ENCODE measurements at places on chromosomes 11 and 22.

- H3K4me1 ChIP-seq: no peaks in the 10 kb centered on the region
- no peaks in the 10 kb centered on the region for H3K36me3 ChIP-seq
- no peak for DNase-seq
Measured at GRCh38 chr11:113198972-113199661, 115.3 kb upstream of the TTC12 start.

GRCh38 chr22:29701155-29701999 is 18.4 kb upstream of the CABP7 start:
- DNase-seq: no peak
- H3K36me3 ChIP-seq: no peaks in the 10 kb centered on the region
- H3K27ac ChIP-seq: no peak overlapping the region
- no peaks in the 10 kb centered on the region for H3K27me3 ChIP-seq
- H3K4me1 ChIP-seq: no peaks in the 10 kb centered on the region
- no peak overlapping the region for H3K4me3 ChIP-seq

DNA sequence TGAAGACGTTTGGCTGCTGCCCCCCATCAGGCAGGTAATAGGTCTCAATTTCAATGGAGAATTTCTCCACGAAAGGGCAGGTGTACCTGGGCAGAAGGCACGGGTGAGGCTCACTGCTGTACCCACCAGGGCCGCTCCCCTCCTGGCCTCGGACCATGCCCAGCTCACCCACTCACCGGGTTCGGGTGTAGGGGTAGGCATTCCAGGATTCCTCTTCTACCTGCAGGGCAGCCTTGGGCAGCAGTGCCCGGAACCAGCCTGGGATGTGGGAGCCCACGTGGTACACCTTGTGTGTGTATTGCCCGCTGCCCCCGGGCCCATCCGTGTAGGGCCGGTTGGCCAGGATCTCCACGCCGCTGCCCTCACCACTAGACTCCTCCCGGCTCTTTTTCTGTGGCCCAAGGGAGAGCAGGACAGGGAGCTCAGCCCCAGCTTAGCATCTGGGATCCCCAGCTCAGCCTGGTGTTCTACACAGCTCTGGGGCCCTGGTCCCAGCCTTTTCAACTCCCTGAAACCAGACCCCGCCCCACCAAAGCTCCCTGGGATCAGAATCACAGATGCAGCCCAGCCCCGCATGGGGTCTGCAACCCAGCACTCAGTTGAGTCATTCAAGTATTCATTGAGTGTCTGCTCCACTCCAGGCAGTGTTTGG is 2.7 kb downstream of the PITPNM1 start:
- H3K27me3 ChIP-seq: peaks cover 64% of the 10 kb centered on the region
- no peak for DNase-seq
- H3K4me3 ChIP-seq: no peak overlapping the region
- H3K27ac ChIP-seq: no peak overlapping the region

GRCh38 chr11:8956860-8957259 is 7.4 kb downstream of the TMEM9B start:
- no peak overlapping the region for H3K4me3 ChIP-seq
- H3K36me3 ChIP-seq: no peaks in the 10 kb centered on the region
- no peaks in the 10 kb centered on the region for H3K27me3 ChIP-seq
- no peaks in the 10 kb centered on the region for H3K4me1 ChIP-seq
- no peak for DNase-seq
- no peak overlapping the region for H3K27ac ChIP-seq

- H3K4me3 ChIP-seq: no peak overlapping the region
- DNase-seq: no peak
- no peaks in the 10 kb centered on the region for H3K4me1 ChIP-seq
- H3K27me3 ChIP-seq: no peaks in the 10 kb centered on the region
Measured at GRCh38 chr11:131580476-131580875, 210.1 kb downstream of the NTM start.

DNA sequence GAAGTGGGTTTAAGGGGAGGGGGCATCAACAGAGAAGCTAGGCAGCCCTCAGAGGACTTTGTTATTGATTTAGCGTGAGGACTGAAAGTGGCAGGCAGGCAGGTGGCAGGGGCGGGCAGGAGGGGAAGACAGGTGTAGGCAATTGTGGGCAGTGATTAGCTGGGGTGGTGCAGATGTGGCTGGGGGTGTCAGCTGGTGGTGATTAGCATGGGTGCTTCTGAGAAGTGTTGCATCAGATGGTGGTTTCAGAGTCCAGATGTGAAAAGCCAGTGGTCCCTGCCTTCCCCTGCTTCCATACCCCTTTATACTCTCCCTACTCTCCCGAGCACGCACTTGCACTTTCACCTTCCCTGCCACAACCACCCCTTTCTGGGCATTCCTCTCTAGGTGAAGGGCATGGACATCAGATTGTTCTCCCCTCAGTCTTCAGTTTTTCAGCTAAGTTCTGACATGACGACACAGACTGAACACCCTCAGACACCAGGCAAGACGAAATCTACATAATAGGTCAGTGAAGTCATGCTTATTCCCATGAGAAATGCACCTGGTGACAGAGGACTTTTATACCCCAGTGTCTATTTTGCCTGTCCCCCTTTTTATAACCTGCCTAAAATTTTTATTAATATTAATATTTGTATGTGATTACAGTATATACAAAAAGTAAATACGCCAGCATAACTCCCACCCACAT is 435.7 kb upstream of the CADM1 start:
- H3K36me3 ChIP-seq: no peaks in the 10 kb centered on the region
- DNase-seq: peak; percentile 72
- H3K4me3 ChIP-seq: peak overlapping the region; percentile 32
- H3K4me1 ChIP-seq: peaks cover 10% of the 10 kb centered on the region

DNA sequence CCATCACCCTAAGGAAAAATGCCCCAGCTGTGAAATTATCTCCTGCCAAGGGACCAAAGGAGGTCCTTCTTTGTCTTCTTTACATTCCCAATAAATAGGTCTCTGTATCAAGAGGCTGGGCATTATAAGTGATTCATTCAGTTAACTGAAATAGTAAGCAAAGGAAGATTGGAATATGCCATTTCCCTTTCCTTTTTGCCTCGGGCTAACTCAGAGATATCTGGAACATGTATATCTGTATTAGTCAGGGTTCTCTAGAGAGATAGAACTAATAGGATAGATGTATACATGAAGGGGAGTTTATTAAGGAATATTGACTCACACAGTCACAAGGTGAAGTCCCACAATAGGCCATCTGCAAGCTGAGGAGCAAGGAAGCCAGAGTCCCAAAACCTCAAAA is 15.3 kb upstream of the CWF19L2 start:
- H3K4me1 ChIP-seq: peaks cover 2% of the 10 kb centered on the region
- no peak overlapping the region for H3K27ac ChIP-seq
- no peaks in the 10 kb centered on the region for H3K27me3 ChIP-seq
- no peaks in the 10 kb centered on the region for H3K36me3 ChIP-seq
- no peak for DNase-seq

- no peaks in the 10 kb centered on the region for H3K27me3 ChIP-seq
Measured at GRCh38 chr11:11396301-11397035, 43.4 kb upstream of the CSNK2A3 start.

GRCh38 chr11:93801366-93801765 is 17.3 kb downstream of the MED17 start:
- no peak for DNase-seq
- H3K27ac ChIP-seq: no peak overlapping the region
- no peaks in the 10 kb centered on the region for H3K4me1 ChIP-seq
- H3K4me3 ChIP-seq: no peak overlapping the region

- no peak overlapping the region for H3K27ac ChIP-seq
- no peak for DNase-seq
- H3K4me3 ChIP-seq: peak overlapping the region; percentile 34
- no peaks in the 10 kb centered on the region for H3K36me3 ChIP-seq
- peaks cover 29% of the 10 kb centered on the region for H3K27me3 ChIP-seq
- H3K4me1 ChIP-seq: peaks cover 12% of the 10 kb centered on the region
Measured at GRCh38 chr11:63919267-63920125, 2.5 kb upstream of the RCOR2 start.

- no peaks in the 10 kb centered on the region for H3K27me3 ChIP-seq
- H3K36me3 ChIP-seq: no peaks in the 10 kb centered on the region
- no peak overlapping the region for H3K4me3 ChIP-seq
- no peak for DNase-seq
- H3K27ac ChIP-seq: no peak overlapping the region
Measured at GRCh38 chr11:25838918-25839625, 492.9 kb upstream of the ANO3 start.

- no peak for DNase-seq
- no peaks in the 10 kb centered on the region for H3K4me1 ChIP-seq
Measured at GRCh38 chr11:117510646-117511045, 183.0 kb downstream of the CEP164 start.

GRCh38 chr22:29972121-29972520 is 89.1 kb downstream of the MTMR3 start:
- no peak overlapping the region for H3K4me3 ChIP-seq
- no peaks in the 10 kb centered on the region for H3K36me3 ChIP-seq
- H3K4me1 ChIP-seq: no peaks in the 10 kb centered on the region

DNA sequence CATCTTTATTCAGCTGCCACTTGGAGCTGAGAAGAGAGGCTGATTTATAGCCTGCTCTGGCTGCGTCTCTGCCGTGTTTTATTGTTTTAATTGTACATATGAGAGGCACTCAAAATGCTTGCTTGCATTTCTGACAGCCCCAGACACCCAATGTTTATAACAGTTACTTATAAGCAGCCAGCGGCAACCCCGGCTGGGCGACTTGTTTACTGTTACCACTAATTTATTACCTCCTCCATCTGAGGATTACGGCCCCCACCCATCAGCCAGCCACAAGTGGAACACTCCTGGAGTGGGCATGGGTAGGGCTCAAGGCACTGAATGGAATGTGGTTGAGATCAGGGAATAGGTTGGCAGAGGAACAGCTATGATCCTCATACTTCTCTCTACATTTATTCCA is 61.2 kb downstream of the CLPB start:
- H3K27ac ChIP-seq: no peak overlapping the region
- no peak for DNase-seq
- no peaks in the 10 kb centered on the region for H3K36me3 ChIP-seq
- H3K4me1 ChIP-seq: no peaks in the 10 kb centered on the region
- H3K27me3 ChIP-seq: no peaks in the 10 kb centered on the region

DNA sequence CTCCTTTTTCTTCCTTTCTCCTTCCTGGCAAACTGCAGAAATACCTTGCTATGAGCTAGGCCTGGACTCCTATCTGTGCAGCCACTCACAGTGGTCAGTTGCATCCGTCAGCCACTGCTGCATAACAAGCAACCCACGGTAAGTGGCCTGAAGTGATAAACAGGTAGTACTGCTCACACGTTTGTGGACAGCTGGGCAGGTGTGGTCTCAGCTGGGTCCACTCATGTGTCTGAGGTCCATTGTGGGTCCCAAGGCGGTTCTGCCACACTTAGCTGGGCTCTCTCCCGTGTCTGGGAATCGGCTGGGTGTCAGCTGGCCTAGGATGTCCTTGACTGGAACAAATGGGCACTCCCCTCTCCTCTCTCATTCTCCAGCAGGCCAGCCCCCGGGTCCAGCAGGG is 109.3 kb downstream of the BRD1 start:
- no peak overlapping the region for H3K4me3 ChIP-seq
- no peaks in the 10 kb centered on the region for H3K36me3 ChIP-seq
- peaks cover 83% of the 10 kb centered on the region for H3K27me3 ChIP-seq

GRCh38 chr11:103317118-103317517 is 207.9 kb downstream of the DYNC2H1 start:
- H3K27me3 ChIP-seq: no peaks in the 10 kb centered on the region
- H3K4me1 ChIP-seq: no peaks in the 10 kb centered on the region
- no peak overlapping the region for H3K27ac ChIP-seq
- no peak overlapping the region for H3K4me3 ChIP-seq

- H3K27ac ChIP-seq: no peak overlapping the region
- no peaks in the 10 kb centered on the region for H3K36me3 ChIP-seq
- no peak for DNase-seq
- no peaks in the 10 kb centered on the region for H3K4me1 ChIP-seq
- H3K27me3 ChIP-seq: no peaks in the 10 kb centered on the region
Measured at GRCh38 chr11:74367881-74368280, 30.4 kb downstream of the PGM2L1 start.

DNA sequence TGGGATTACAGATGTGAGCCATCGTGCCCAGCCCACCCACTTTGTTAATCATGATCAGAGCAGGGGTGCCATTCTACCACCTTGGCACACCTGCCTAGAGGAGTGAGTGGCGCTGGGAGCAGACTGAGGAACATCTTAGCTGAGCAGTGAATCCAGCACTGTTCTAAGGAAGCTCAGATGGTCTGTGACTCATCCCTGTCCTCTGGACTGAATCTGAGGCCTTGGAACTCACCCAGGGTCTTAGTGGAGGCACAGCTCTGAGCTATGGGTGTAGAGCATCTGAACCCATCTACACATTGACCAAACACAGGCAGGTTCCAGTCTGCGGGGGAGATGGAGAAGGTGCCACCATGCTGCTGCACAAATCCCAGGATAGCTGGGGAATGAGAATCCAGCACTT is 14.9 kb downstream of the PGAP2 start:
- no peak overlapping the region for H3K27ac ChIP-seq
- H3K27me3 ChIP-seq: no peaks in the 10 kb centered on the region
- DNase-seq: no peak
- H3K4me1 ChIP-seq: no peaks in the 10 kb centered on the region
- H3K36me3 ChIP-seq: no peaks in the 10 kb centered on the region

All from MM.1S (cell line).